ENCODE measurements at places on chromosomes 7 and 10.
A peak's percentile ranks its signal among the peaks of the same experiment; 100 is the strongest.

- no peak for DNase-seq
These were observed 10.1 kb downstream of the ELFN1 start for GRCh38 chr7:1679966-1680730.

- DNase-seq: no peak
These were observed 52.1 kb downstream of the FOXL3 start for GRCh38 chr7:341841-342638.

- DNase-seq: no peak
These were observed 133.3 kb upstream of the YAE1 start for GRCh38 chr7:39432807-39433416.

- DNase-seq: no peak
These were observed 71.0 kb downstream of the SVOPL start for GRCh38 chr7:138630059-138630610.

DNA sequence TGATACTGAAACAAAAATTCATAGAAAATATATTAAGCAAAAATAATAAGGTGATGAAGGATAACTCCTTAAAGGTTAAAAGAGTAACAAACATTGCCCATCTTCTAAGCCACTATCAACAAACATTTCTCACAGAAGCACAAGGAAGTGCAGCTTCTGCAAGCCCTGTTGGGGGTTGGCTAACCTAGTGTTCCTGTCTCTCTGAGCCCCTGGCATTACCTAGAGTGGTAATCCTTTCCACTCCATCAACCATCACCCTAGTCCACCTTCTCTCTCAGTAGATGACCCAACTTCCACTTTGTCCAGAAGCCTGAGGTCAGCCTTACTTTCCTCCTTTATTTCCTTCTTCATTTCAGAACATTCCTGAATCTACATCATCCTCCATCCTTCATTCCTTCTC is 59.7 kb downstream of the HIPK2 start:
- no peak for DNase-seq

- DNase-seq: no peak
These were observed 136.2 kb downstream of the PLXDC2 start for GRCh38 chr10:19952224-19953010.

DNA sequence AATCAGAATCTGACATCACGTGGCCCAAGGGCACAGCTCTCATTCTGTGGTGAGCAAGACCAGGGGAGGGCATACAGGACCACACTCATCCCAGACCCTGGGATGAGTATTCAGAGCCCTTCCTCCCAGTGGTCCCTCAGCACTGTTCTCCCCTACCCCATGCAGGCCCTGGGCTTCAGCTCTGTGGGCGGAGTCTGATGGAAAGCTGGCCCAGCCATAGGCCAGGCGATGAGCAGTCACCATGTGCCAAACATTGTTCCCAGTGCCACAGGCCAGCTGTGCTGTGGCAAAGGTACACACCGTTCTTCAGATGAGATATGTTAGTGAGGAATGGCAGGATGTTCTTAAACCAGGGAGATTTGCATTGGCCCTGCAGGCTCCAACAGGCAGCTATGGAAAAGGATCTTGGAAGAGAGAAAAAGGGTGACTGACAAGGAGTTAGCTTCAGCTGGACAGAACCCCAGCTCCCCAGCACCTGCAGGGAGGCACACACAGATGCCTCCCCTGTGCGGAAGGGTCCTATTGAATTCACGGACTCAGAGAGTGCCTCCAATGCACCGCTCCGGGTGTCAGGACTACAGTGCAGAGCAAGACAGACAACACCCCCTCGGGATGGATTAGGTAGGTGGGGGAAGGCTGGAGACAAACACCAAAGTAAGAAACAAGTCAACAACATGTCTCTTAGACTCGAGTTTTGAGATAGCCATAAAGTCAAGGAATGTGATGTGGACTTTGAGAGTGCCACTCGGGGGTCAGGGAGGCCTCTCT is 596.0 kb upstream of the MGMT start:
- no peak for DNase-seq

GRCh38 chr7:66413379-66414114 is 208.4 kb downstream of the TPST1 start:
- DNase-seq: peak; percentile 82

DNA sequence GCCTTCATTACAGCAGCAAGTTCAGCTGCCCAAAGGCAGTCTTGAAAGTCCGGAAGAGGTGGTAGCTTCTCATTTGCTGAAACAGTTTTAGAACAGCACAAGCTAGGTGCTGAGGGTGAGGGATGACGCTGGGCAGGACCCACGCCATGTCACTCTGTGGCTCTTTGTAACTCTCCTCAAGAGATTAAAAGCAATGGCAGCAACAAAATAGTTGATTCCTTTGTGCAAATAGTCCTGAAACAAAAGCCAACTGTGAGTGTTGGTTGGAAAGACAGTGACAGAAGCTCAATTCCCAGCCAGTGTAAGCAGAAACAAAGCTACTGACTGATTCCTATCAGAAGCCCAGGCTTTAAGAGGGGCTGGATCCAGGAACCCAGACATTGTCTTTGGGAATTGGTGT is 47.6 kb upstream of the AQP1 start:
- no peak for DNase-seq

- no peak for DNase-seq
These were observed 140.4 kb upstream of the PRSS1 start for GRCh38 chr7:142608630-142609428.

- no peak for DNase-seq
These were observed 63.3 kb downstream of the MRC1 start for GRCh38 chr10:17872191-17873091.

- no peak for DNase-seq
These were observed 7.0 kb upstream of the FFAR4 start for GRCh38 chr10:93559490-93559889.

- DNase-seq: no peak
These were observed 23.5 kb downstream of the SGCE start for GRCh38 chr7:94632338-94633013.

GRCh38 chr10:6052247-6053221 is 9.6 kb downstream of the IL2RA start:
- peak; percentile 86 for DNase-seq

DNA sequence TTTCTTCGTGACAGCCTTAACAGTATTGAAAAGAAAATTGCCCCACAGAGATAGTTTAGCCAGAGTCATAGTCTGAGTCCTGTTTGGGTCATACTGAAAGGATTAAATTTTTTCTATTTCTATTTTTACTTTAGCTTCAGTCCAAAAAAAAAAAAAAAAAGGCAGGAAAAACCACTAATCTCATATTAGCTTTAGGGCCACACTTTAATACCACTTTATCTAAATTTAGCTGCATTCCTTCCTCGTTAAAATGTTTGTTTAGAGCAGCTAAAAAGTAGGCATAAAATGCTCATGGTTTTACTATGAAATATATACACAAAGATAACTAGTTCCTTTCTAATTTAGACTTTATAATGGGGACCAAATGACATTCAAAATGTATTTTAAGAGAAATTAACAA is 216.5 kb upstream of the TMEM196 start:
- DNase-seq: no peak

- no peak for DNase-seq
These were observed 152.6 kb downstream of the PKD1L1 start for GRCh38 chr7:47795631-47796030.

GRCh38 chr7:139667377-139667776 is 110.4 kb downstream of the HIPK2 start:
- no peak for DNase-seq

DNA sequence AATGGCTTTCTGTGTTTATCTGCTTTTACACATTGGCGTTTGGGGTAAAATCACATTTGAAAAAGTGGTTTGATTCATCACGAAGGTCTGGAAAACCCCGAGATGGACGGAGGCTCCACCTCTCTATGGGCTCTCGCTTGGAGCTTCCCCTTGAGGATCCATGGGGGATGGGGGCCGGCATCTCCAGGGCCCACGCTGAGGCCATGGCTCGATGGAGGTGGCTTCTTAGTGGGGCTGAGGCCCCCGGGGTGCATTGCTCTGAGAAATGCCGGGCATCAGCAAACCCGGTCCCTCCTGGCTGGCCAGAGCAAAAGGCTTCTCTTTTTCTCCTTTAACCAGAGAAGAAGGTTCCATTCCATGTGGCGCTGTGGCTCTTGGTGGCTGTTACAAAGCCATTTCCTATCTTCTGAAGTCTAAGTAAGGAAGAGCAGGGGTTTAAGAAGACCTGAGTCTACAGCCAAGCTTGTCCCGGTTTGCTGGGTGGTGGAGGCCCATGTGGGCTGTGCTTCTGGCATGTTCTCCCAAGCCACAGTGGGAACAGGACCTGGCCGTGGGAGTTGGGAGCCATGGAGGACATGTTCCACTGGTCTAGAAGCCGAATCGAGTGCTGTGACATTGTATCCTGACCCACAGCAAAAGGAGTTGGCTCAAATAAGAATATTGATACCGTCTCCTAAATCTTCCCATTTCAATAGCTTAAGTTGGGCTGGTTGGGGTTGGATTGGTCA is 243.5 kb upstream of the PITRM1 start:
- no peak for DNase-seq

GRCh38 chr7:12759151-12759550 is 71.7 kb downstream of the ARL4A start:
- no peak for DNase-seq

- no peak for DNase-seq
These were observed 6.2 kb downstream of the SAR1A start for GRCh38 chr10:70164163-70164562.

DNA sequence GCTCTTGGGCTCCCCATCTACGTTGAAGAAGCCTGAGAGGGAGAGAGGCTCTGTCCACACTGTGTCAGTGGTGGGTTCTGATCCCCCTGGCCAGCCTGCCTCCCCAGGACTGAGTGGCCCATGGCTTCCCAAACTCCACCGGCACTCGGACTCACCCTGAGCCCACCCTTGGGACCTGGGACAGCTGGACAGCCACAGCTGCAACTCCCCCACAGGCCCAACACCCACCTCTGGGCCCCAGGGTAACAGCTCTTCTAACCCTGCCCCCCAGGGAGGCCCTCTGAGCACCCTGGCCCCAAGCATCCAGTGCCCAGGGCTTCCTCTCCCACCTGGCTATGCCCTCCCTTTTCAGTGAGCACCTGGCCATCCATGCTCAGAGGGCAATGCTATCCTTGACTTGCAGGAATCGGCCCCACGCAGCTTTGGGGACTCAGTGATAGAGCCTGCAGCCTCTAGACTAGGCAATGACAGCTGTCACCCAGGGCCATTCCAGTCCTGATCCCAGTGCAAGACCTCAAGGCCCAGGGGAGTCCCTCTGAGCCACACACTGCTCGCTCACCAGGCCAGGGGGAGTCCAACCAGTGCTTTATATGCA is 17.9 kb downstream of the OGDHL start:
- DNase-seq: no peak

All from CD8-positive, alpha-beta memory T cell (primary cell).